A172 (cell line): ENCODE measurements at places on chromosomes 11 and 22. TPM values are rescaled to one million over a fixed set of nuclear protein-coding genes. Genes with fewer than 3 reads are reported as not detected.

DNA sequence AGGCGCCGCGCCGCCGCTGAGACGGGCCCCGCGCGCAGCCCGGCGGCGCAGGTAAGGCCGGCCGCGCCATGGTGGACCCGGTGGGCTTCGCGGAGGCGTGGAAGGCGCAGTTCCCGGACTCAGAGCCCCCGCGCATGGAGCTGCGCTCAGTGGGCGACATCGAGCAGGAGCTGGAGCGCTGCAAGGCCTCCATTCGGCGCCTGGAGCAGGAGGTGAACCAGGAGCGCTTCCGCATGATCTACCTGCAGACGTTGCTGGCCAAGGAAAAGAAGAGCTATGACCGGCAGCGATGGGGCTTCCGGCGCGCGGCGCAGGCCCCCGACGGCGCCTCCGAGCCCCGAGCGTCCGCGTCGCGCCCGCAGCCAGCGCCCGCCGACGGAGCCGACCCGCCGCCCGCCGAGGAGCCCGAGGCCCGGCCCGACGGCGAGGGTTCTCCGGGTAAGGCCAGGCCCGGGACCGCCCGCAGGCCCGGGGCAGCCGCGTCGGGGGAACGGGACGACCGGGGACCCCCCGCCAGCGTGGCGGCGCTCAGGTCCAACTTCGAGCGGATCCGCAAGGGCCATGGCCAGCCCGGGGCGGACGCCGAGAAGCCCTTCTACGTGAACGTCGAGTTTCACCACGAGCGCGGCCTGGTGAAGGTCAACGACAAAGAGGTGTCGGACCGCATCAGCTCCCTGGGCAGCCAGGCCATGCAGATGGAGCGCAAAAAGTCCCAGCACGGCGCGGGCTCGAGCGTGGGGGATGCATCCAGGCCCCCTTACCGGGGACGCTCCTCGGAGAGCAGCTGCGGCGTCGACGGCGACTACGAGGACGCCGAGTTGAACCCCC is 798 bp downstream of the BCR start:
- DNase-seq, result no peak

- DNase-seq, result no peak
Observed at GRCh38 chr11:116733969-116734508, 38.7 kb downstream of the BUD13 start.

DNA sequence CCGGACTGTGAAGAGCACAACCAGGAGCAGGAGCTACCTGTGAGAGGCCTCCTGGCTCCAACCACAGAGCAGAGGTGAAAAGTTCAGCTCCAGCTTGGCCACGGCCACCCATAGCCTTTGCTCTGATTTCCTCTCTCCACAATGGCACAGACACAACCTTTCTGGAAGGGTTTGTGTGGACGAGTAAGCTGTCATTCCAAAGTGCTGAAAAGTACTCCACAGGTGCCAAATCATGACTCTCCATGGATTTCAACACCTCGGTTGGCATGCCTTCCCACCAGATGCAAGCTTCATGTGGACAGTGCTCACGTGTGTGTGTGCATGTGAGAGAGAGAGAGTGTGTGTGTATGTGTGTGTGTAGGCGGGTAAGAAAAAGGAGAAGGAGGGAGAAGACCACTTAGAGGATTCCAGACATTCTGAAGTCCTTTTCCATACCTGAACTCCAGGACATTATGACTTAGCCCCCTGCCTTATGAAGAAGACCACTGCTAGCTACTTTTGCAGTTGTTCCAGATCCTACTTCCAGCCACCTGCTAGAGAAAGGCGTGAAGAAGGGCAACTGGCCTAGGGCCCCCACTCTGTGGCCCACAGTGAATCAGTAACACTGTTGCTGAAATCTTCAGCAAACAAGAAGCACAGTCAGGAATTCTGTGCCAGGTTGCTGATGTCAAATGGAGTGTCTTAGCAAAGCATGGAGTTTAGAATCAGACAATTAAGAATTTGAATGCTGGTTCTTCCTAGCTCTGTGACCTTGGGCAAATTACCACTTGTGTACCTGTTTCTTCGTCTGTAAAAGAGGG is 13.9 kb upstream of the NAV2 start:
- DNase-seq, result no peak

DNA sequence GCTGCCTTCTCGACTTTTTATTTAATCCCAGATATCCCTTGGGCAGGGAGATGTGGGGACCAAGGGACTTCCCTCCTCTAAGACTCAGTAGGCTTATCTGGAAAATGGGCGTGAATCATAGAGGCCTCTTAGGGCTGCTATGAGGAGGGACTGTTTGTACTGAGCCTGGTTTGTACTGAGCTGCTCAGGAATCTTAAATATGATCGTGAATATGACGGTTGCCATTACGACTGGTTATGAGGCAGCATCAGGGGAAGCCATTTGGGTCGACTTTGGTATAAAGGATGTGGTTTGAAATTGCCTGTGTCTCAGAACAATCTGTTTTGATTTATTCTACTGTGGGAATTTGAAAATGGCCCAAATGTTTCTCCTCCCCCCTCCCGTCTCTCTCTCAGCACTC is 20.6 kb downstream of the TSPAN18 start:
- DNase-seq, result peak; percentile 33

GRCh38 chr11:1479006-1479677 is 7.4 kb downstream of the MOB2 start:
- no peak for DNase-seq

DNA sequence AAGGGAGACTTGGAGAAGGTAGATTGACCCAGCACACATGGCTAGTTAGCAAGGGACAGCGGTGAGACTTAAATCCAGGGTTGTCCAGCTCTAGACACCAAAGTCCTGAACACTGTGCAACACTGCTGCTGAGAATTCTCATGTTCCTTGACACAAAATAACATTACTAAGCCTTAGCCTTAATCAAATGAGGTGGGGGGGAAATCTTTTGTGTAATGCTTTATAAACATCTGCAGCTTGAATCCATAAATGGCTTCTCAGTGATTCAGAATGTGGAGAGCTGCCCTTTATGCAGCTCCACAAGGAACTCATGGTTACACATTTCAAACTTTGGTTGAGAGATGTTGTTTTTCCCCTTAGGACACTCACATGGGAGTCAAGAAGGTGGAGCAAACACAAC is 80.0 kb downstream of the CD44 start:
- DNase-seq, result no peak

- DNase-seq, result no peak
Observed at GRCh38 chr11:134506046-134506445, 94.0 kb upstream of the B3GAT1 start.

DNA sequence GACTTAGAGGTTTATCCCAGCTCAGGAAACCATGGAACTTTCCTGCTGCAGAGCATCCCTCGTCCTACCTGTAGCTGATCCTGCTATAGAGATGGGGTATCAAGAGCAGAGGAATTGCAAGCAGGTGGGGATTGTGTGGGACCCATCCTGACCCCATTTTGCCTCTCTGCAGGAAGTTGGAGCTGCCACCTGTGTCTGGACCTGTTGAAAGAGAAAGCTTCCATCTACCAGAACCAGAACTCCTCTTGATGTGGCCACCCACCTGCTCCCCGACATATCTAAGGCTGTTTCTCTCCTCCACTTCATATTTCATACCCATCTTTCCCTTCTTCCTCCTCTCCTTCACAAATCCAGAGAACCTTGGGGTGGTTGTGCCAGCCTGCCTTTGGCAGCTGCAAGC is 3.0 kb upstream of the TIGD3 start:
- DNase-seq, result no peak

Gene PTGDR2
- total RNA-seq, result 0.10 TPM in 1 of 2 replicates, not detected in the other

Gene TEAD1
- total RNA-seq, result 69.5 and 92.5 TPM in 2 replicates

Gene APOA4
- total RNA-seq, result not detected in 2 replicates

Gene SNX32
- total RNA-seq, result not detected in 2 replicates

Gene NOL12
- total RNA-seq, result 24.2 and 56.1 TPM in 2 replicates

Gene ADORA2A
- total RNA-seq, result 0.52 and 5.1 TPM in 2 replicates
